ENCODE measurements at places on chromosomes 11 and 22.
A peak's percentile ranks its signal among the peaks of the same experiment; 100 is the strongest.

DNA sequence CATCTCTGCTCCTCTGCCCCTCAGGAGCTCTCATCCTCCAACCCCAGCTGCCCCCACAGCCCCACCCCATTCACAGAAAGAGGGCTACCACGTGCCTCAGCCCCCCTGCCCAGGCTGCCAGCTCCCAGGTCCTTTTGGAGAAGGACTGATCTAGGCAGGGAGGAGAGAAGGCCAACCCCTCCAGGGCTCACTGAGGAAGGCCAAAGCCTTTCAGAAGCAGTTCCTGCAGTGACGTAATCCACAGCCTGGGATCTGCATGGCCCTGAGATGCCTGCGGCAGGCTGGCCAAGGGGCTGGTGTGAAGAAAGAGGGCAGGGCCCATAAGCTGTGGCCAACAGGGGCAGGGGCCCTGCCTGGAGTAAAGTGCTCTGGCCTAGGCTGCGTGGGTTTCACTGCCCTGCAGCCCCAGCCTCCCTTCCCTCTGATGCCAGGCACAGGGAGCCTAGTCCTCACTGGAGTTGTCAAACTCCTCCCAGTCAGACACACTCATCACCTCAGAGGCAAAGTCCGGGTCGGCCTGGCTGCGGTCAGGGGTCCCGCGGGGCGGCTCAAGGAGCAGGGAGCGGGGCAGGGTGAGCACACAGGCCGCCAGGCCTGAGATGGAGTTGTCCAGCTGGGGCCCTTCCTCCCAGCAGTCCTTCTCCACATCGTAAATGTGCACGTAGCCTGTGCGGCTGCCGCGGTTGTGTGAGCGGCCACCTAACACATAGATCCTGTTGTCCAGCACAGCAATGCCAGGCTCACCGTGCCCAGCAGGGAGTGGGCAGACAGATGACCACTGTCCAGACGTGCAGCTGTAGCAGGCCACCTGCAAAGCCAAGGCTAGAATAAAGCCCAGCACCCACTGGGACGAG, 4.2 kb upstream of the SCARF2 start:
- DNase-seq = no peak

DNA sequence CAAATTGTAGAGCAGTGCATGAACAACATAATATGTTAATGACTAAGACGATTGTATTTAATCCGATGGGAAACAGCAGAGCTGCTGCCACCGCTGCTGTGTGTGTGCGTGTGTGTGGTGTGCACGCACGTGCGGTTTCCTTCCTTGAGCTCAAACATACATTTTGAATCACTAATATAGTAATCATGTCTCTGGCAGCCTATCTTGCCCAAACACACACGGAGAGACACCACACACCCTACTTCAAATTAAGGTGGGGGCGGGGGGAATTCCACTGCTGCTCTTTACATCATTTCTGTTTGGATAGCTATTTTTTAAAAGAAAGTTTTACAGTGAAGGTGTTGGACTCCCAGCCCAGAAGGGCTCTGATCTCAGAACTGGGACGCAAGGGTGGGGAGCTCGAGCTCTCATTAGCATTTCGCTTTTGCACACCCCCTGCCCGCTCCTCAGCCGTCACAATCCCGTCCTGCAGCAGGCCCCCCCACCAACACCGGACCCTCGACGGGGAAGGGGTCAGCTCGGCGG, 651 bp upstream of the FAM83F start:
- no peak for DNase-seq

- no peak for DNase-seq
These were observed 288.8 kb downstream of the CASP12 start for GRCh38 chr11:104609311-104610085.

- no peak for DNase-seq
These were observed 15.6 kb downstream of the SMC1B start for GRCh38 chr22:45397806-45398205.

- DNase-seq = no peak
These were observed 17.6 kb downstream of the KCNJ4 start for GRCh38 chr22:38437416-38437815.

- no peak for DNase-seq
These were observed at the start of gene MEI1 for GRCh38 chr22:41699264-41700107. TSS of gene MEI1 (plus strand) at chr22:41699503. CDS start at chr22:41699539, 36 bp downstream.

DNA sequence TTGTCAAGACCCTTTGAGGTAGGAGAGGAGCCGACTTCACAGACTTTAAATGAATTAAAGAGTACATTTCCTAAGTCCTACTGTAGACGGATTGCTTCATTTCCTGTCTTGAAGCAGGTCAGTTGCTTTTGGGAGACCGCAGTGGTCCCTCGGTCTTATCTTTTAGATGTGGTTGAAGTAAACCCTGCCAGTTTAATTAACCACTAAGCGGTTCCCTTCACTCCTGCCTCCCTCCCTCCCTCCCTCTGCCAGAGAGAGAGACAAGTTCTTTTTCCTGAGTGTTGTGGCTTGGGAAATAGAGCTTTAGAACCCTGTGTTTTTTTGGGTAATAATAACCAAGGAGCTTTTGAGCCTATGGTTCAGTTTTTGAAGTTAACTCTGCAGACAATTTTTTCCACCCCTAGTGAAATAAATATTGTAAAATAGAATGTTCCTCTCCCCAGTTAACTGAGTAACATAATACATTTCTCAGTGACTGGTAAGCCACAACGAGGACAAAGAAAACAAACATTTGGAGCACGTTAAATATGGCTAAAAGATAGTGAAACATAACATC, 147.5 kb downstream of the LDLRAD3 start:
- DNase-seq = no peak

DNA sequence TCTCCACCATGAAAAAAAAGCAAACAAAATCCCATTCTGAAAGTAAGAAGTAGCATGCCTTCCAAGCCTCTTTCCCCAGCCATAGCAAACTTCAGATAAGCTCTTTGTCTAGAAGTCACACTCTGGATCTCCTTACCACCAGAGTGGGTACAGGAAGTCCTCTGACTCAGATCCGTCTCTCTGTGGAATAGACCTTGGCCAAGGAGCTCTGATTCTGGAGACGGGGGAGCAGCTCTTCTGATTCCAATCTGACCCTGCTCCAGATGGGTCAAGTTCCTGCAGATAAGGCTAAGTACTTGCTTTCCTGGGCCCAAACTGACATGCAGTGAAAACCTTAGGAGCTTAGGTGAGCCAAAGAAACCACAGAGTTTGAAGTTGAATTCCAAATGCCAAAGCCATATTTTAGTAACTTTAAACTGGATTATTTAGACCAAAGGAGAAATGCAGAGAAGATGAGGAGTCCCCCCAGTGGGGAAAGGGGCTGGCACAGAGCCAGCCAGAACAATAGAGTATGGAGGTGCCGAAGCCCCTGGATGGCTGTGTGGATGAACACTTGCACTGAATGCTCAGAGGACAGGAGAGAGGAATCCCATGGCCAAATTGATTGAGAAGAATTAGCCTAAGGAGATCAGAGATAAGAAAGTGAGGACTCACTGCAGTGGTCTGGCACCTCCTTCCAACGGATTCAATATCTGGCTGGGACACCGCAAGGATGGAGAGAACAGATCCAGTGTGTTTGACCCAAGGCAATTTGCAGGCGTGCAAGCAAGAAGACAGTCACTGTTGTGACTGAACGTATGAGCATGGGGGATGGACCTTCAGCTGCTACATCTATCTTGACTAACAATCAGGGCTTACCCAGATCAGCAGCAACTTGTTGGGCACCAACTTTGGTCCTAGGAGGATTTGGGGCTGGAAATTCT, 54.9 kb downstream of the ENDOD1 start:
- no peak for DNase-seq

DNA sequence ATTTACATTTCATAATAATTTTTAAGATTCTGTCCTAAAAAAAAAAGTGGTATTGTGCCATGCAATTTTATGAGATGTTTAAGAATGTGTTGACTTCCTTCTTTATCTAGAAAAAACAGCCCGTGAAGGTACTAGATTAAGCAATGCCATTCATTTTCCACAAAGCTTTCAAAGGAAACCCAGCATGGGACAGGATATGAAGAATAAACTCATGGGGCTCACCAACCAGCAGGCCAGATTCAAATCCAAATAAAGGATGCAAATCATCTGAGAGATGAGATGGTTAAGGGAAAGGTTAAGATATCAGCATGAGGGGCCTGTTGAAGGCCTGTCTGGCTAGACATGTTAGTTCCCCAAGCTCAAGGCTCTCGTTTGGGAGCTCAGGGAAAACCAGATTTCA, 199.1 kb downstream of the SWAP70 start:
- no peak for DNase-seq

- no peak for DNase-seq
These were observed 13.6 kb upstream of the RFPL2 start for GRCh38 chr22:32218470-32218869.

GRCh38 chr11:14258221-14258935, 100.6 kb downstream of the RRAS2 start:
- DNase-seq = no peak

GRCh38 chr11:12241971-12242672, 131.7 kb downstream of the MICAL2 start:
- no peak for DNase-seq

DNA sequence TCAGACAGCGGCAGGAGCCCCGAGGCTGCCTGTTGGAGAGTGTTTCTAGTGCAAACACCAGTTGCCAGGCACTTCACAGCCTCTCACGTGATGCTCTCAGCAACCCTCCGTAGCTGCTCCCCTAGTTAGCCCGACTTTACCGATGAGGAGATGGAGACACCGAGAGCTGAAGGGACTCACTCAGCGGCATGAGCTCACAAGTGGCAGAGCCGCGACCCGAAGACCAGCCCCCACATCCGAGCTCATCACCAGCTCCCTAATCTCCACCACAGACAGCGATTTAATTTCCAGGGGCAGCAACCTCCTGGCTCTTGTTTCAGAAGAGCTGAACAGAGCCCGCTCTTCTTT, 28.7 kb upstream of the RTL6 start:
- DNase-seq = no peak

DNA sequence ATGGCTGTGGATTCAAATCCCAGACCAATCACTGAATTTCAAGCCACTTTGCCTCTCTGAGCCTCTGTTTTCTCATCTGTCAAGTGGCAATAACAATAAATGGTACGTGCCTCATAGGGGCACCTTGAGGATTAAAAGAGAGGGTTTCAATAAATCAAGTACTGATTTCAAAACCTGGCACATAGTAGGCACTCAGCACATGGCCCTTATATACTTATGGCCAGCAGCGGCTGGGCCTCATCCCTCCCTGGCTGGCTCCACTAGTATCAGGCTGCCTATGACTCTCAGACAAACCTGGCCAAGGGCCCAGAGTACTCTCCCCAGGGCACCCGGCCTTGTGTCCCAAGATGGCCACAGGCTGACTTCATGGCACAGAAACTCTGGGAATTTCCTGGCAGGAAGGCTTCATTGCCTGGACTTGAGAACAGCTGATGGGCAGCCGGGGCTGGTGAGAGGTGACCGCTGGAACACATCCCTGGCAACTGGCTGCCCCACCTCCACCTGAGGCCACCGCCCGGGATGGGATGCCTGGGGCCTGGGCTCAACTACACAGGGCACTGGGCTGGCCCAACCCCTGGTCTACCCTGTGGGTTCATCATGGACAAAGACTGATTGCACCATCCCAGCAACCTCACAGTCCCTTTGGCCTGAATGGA, 3.4 kb downstream of the FADS3 start:
- DNase-seq = peak; percentile 69

- DNase-seq = peak; percentile 66
These were observed 95.0 kb downstream of the AASDHPPT start for GRCh38 chr11:106172386-106172991.

DNA sequence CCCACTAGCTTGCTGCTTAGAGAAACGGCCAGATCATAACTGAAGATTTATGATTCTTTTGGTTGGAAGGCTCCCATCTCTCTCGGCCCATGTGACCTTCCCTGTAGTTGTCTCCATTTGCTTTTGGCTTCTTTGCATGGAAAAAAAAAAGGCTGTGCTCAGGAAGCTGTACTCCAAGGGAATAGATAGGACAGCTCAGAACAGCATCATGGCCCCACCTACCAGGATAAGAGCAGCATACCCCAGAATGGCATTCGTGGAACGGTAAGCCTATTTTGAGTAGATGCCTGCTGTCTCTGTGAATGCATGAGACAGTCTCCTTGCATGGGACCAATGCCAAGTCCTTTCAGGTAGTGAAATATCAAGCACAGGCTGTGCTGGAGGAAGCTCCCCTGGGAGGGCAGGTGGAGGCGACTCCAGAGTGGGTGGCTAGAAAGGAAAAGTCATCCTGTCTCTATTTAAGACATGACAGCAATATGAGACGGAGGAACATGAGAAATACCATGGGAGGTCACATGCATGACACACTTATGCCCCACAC, 94.1 kb upstream of the AMOTL1 start:
- no peak for DNase-seq

DNA sequence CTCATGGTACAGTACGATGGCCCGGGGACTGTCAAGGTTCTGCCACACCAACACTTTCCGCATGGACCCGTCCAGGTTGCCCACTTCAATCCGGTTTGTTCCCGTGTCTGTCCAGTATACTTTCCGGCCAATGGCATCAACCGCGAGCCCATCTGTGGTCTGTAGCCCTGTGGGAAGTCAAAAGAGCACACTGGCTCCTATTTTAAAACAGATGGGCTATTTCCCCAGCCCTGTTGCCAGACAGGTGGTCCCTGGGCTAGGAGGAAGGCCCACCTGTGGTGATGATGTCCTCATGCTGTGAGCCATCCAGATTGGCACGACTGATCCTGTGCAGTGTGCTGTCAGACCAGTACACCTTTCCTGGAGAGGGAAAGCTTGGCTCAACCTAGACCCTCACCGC, 30.4 kb upstream of the CKAP5 start:
- DNase-seq = no peak

- DNase-seq = no peak
These were observed 9.6 kb downstream of the MGAT3 start for GRCh38 chr22:39466228-39467006.

DNA sequence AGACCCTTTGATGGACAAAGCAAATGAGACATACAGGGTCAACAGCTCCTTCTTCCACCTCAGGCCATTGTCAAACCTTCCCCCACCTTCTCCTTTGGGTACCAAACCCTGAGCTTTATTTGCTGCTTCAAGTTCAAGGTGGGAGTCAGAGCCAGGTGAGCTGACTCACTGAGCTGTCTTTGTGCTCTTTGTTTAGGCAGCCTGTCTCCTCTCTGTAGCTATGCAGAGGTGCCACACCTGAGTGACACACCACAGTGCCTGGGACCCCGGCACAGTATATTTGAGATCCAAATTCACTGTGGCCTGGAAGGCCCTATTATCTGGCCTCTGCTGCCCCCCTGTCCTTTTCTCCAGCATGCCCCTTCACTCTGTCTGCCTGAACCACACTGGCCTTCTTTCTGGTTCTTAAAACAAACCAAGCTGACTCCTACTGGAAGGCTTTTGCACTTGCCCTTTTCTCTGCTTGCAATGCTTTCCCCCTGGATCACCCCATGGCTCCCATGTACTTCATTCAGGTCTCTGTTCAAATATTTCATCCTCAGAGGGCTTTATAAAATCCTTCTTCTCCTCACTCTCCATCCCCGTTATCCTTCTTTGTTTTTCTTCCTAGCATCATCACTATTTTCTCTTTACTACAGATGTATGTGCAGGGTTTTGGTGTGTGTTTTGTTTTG, 16.1 kb downstream of the LMO2 start:
- no peak for DNase-seq

DNA sequence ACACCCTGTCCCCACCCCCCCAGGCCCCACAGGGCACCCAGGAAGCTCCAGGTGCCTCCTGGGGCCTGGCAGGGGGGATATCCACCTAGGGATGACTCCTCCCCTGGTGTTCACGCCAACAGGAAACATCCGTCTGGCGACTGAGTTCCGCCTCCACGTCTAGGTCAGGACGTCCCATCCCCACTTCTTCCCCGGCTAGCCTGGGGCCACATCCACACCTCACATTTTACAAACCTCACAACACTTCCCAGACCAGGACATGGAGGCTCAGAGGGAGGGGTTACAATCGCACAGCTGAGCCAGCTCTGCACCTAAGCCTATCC, 21.0 kb downstream of the MAFF start:
- no peak for DNase-seq

GRCh38 chr11:13073119-13073981, 64.2 kb downstream of the RASSF10 start:
- DNase-seq = no peak

Measured in amniotic stem cell (primary cell).